ENCODE measurements at places on chromosomes 13 and 19. TPM values are rescaled to one million over a fixed set of nuclear protein-coding genes. Genes with fewer than 3 reads are reported as not detected.

VPS36 gene
- total RNA-seq, result 50.0 TPM

- DNase-seq, result no peak
These were observed 12.8 kb downstream of the ZNF439 start for GRCh38 chr19:11861301-11861700.

- DNase-seq, result no peak
These were observed 60.0 kb upstream of the SPRY2 start for GRCh38 chr13:80400865-80401426.

- DNase-seq, result no peak
These were observed 54.1 kb downstream of the MRPL57 start for GRCh38 chr13:21230516-21230915.

DNA sequence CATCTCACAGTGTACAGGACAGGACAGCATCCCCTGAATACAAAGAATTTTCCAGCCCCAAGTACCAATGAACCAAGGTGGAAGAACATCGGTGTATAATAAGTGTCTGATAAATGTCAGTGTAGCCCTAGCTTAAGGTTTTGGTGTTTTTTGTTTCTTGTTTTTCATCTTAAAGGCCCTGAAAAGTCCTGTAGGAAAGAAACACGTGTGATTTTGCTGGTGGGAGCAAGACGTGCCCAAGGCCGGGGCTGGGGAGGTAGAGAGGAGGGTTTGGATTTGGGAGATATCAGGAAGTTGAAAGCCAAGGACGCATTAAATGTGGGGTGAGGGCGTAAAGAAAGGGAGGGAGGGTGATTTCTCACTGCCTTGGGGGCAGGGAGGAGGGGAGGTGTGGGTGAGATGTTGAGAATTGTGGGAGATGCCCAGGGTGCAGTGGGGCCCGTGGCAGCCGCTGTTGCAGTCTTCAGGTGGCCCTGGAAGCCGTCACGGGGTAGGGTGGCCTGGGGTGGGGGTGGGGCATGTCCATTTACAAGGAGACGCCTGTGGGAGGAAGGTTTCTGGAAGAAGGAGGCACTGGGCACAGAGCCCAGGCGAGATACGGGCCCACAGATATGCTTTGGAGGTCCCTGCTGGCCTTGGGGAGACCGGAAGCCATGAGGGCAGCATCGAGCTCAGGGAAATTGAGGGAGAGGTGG lies 6.7 kb downstream of the CAMSAP3 start:
- no peak for DNase-seq
